ENCODE measurements at places on chromosomes 11 and 22.

DNA sequence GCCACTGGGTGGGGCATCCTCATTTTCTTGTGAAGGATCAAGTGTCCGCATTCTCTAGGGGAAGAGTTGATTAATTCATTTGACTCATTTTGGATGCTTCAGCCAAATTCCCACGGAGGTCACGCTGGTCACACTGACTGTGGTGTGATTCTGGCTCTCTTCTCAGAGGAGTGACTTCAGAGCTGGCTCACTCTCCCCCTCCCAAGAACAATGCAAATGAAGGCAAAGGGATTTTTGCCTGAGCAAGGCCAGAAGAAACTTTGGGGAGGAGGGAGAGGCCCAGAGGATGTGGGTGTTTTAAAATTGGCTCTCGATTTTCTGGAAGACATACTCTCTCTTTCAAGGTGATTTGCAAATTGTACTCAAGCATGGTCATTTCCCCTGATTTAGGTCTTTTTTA is 51.1 kb upstream of the LMO2 start:
- peak; percentile 66 for DNase-seq

GRCh38 chr22:41565403-41566054 is 4.7 kb downstream of the CSDC2 start:
- DNase-seq, result no peak

GRCh38 chr22:44898236-44898635 is 111.6 kb downstream of the PHF21B start:
- no peak for DNase-seq

DNA sequence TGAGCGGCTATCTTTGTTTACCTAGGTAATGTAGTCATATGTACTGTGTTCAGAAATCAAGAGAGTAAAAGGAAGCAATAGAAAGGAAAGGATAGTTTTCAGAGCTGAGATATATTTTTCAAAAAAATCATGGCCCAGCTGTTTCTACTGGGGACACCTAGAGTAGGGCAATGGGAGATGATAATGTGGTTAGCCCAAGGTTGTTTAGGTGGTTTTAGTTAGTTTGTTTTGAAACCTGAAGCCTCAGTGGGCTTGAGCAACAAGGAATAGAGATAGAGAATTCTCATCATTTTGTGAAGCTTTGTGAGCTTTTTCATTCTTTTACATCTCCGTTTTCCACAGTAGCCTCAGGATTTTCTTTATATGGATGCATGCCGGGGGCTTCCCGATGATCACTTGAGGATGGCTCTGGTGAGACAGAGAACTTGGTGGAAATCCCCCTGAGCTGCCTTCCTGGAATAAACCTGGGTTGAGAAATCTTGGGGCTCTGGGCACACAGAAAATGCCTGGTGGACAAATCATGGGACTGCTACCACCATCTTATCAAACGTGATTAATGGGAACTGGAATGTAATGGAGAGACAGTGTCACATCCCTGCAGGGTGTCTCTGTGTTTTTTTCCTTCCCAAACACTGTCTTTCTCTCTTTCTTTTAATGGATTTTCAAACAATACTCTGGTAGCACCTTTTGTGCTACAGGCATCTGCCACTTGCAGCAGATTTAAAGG is 49.0 kb downstream of the ARHGAP42 start:
- DNase-seq, result no peak

GRCh38 chr11:40187295-40187694 is 1272.2 kb downstream of the LRRC4C start:
- no peak for DNase-seq

DNA sequence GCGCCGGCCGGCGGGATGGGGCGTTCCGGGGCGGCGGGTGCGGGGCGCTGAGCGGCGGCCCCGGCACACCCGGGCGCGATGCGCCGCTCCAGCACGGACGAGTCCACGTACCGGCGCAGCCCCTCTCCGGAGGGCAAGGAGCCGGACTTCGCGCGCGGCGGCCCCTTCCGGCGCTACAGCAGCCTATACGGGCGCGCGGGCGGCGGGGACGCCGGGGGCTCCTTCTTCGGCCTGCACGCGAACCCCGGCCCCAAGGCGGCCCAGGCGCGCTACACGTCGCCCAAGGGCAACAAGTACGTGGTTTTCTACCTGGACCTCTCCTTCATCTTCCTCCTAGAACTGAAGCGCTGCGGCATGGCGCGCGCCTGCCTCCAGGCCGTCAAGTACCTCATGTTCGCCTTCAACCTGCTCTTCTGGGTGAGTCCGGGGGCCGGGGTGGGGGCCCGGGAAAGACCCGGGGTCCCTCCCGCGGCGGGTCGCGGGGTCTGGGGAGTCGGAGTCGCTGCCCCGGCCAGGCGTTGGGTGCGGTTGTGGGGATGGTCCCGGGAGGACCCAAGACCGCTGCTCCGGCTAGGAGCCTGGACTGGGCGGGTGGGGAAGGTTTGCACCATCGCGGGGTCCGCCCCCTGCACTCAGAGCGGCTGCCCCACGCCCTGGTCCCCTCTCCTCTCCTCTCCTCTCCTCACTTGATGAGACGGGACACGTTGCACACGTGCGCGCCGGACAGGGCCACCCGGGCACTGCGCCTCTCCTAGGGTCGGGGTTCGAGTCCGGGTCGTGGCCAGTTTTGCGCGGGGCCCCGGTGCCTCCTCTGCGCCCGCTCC is 7.5 kb downstream of the TSPAN4 start:
- no peak for DNase-seq

DNA sequence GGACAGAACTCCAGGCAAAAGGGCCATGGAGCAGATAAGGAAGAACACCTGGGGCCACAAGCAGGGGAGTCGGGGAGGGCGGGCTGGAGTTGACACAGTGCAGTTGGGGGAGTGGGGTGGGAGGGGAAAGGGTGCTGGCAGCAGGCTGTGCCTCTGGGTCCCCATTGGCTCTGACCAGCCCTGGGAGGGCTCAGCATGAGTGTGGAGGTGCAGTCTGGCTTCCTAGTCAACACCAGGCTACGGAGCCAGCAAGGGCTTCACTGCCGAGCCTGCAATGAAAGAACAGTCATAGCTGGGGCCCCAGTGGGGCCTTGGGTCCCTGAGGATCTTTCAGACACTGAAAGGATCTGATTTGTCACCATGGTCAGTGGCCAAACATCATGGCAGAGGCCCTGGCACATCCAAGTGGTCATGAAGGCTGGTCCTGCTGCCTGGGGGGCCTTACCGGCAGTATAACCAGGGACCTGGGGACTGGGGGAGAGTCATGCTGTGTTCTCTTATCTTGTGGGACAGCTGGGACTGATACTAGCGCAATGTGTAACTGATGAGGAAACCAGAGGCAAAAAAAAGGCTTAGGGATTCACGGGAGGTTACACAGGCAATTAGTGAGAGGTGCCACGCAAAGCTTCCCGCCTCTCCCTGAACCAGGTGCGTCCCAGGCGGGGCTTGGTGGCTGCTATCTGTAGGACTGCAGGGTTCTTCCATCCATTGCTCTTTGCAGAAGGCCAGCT is 11.6 kb downstream of the SLC37A2 start:
- DNase-seq, result no peak

DNA sequence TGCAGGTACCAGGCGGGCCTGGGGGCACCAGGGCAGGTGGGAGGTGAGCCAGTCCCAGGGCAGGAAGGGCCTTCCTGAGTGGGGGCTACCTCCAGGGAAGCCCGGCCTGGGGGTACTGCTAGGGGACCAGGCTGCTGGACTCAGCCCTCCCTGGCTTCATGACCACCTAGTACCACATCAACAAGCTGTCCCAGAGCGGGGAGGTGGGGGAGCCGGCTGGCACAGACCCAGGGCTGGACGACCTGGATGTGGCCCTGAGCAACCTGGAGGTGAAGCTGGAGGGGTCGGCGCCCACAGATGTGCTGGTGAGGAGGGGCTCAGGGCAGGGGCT is 6.7 kb downstream of the TRPT1 start:
- no peak for DNase-seq

DNA sequence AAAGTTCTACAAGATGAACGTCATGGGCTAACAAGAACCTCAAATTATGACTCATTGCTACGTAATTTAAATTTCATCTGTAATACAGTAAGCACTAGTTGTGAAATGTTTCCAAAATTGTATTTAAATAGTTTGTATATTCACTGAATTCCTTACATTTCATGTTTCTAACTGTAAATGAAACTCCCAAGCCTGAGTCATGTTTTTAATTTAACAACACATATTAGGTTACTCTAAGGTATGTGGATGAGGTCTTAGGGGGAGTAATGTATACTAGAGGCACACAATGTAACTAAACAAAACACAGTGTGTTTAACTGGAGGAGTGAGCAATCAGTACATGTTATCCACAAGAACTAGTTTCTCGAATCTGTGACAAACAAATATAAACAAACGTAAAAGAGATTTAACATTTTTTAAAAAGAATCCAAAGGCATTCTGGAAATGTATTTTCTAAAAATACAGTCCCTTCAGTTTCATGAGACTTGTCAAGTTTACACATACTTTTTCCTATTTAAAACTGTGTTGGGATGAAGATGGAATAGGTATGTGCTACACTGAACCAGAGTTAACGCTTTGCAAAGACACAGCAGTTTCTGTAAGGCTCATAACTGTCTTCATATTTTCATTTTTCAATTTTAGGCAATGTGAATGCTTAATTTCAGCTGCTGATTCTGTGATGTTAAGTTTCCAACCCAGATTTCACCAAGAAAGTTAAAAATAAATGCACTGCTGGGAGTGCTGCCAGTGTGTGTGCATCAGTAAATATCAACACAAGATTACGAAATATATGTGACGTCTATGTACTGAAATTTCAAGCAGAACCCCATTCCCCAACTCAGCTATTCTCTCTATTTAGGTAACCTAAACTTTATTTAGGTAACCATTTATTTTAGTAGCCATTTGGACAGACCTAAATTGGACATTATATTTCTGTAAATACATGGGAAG is 52.6 kb downstream of the PITPNB start:
- no peak for DNase-seq

DNA sequence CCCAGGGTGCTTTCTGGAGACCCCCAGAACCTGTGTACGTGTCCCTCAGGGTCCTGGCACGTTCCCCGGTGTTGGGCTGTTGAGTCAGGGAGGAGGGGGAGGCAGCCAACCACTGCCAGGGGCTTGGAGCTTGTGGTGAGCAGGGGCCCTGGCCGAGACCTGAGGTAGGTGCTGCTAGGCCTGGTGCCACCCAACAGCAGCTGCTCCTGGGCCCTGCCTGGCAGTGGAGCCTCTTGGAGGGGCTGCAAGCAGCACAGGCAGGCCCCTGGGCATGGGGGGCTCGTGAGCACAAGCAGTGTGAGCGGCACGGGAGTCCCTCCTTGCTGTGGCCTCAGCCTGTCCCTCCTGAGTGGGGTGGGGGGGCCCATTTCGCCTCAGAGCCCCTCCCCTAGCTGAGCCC is 7.2 kb upstream of the SELENOO start:
- no peak for DNase-seq

GRCh38 chr11:113465786-113466185 is 9.4 kb downstream of the DRD2 start:
- DNase-seq, result no peak

- DNase-seq, result peak; percentile 29
Measured at GRCh38 chr22:23179381-23180299, 669 bp upstream of the BCR start.

- no peak for DNase-seq
Measured at GRCh38 chr22:26986884-26987283, 329.5 kb downstream of the MIAT start.

- peak; percentile 61 for DNase-seq
Measured at GRCh38 chr11:83063073-83063754, 8.5 kb downstream of the RAB30 start.

DNA sequence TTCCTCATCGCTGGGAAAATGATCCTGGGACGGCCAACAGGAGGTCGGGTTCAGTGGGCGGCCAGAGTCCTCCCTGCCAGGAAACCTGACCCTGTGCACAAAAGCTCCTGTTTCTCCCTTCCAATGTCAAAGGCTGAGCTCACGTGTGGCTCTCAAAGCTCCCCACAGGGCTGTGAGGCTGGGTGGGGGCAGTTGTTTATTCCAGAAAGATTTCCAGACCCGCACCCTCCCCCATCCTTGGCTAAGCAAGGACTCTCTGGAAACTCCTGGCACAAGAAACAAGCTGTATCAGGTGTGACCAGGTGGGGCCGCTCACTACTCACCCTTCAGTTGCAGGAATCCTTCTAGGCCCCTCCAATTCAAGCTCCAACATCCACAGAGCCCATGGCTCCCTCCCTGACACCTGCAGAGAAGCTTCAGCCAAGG is 131.9 kb downstream of the SHANK2 start:
- no peak for DNase-seq

All from stimulated activated naive B cell treated with anti-CD40 and anti-IgM and Interleukin-4, amounts not matched to agents 10 μg/mL and 1 μg/mL and 100 μg/mL, for 72 hours (primary cell).